ENCODE measurements at places on chromosomes 6 and 20.

DNA sequence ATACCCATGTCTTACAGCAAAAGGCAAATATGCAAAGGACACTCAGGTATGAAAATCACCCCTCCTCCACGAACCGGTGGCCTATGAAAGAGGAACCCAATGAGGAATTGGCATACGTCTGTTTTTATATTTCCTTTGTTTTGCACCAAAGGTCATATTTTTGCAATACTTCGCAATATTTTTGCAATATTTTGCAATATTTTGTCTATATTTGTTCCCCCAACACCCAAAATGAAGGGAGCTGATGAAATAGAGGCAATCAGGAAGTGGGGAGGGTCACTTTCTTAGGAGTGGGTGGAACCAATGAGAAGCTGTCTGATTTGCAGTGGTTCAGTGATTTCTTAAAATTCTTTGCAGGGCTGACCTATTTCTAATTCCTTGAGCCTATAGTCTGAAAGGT lies 296.8 kb upstream of the TSHZ2 start:
- no peak for DNase-seq

GRCh38 chr6:85364344-85364743 lies 85.5 kb upstream of the NT5E start:
- DNase-seq, result no peak

DNA sequence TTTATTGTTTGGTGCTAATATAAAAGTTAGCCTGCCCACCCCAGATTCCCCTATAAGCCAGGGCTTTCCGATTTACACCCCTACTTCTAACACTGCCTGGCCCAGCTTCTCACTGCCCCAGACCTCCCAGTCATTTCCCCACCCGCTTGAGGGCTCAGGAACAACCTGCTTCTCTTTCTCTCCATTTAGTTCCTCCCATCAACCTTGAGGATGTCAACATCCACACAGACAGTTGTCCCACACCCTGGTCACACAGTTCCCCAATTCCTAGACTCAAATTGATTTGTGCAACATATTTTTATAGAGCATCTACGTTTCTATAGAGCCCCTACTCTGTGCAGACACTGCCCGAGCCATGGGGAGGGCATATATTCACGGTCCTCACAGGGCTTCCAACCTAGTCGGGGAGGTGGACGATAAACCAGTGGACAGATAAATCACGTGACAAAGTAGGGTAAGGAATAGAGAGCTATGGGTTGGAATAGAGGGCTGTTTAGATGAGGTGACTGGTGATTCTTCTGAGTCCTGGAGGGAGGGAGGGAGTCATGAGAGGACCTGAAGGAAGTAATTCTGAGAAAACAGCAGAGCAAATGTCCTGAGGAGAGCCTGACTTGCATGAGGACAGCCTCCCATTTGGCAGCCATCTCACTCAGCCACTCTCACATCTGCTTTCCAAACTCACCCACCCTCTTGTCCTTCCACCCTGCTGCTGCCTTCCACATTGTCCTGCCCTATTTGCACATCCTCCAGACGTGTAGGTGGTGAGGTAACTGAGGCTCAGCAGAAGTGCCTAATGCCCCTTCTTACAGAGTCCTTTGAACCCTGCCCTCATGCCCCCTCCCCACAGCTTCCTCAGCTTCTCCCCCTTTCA lies 6.3 kb downstream of the GABRR2 start:
- no peak for DNase-seq

- DNase-seq, result no peak
Observed at GRCh38 chr20:1310506-1311190, 18.3 kb downstream of the SDCBP2 start.

DNA sequence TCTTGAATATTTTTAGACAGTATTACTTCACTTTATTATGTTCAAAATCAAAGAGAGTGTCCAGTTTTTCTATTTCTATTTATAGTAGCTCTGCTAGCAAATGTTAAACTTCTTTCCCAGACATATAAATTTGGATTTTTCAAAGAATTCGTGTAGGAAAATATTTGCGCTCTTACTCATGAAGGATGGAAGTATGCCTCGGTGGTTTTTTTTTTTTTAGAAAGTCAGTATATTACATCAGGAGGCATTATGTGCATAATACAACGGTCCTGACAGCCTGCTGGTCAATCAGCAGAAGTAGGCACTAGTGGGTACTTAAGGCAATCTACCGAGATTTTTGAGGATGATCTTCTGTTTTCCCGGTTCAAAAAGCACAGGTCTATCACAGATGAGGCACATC lies 249.3 kb downstream of the TBX18 start:
- DNase-seq, result no peak

DNA sequence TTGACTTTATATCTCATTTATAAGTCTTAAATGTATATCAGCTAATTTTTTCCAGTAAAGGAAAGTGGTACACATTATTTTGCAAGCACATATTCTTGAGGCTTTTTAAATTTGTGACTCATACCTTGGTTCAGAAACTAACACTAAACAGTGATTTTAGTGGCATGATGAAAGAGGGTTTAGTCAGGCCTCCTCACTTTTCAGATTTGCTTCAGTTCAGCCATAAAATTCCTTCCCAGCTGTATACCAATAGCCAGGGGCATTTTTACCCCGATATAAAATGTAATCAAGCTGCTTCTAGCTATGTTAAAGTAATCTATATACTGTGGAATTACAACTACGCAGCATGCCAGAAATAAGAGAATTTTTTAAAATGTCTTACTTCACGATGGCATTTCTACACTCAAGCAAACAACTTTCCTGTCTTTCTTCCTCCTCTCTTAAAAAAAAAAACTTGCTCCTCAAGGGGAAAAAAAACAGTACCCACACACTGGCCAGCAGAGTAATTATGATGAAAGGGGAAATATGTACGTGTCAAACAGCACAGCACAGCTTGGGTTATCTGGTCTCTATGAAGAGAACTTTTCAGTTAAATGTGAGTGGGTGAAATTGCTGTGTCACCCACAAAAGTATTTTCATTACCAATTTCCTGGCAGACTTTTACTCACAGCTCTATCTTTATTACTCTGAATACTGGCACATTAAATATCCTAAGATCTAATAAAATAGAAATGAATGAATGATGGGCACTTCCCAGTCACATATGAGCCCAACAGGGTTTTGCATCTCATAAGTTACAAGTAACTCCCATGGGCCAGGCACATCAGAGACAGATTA lies 244.8 kb upstream of the TENT5A start:
- DNase-seq, result no peak

GRCh38 chr6:167827583-167828324 lies 1.0 kb downstream of the AFDN start:
- DNase-seq, result peak; percentile 65

GRCh38 chr6:54185885-54186284 lies 74.6 kb downstream of the MLIP start:
- no peak for DNase-seq

DNA sequence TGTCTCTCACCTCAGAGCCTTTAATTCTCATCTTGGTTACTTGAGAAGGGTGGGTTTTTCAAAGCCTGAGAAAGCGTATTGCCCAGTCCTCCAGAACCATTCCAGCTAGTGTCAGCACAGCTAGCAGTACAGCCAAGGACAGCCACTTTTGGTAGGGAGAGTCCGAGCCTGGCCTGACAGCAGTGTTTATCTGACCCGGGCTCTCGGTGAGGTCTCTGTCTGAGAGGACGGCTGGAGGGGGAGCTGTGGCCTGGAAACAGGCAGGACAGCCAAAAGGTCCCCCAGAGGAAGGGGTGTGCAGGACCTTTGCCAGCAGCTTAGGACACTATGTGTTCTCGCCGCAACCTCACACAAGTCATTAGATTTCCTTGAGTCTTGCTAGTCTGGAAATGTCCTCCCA lies 38.8 kb downstream of the LYRM2 start:
- no peak for DNase-seq

DNA sequence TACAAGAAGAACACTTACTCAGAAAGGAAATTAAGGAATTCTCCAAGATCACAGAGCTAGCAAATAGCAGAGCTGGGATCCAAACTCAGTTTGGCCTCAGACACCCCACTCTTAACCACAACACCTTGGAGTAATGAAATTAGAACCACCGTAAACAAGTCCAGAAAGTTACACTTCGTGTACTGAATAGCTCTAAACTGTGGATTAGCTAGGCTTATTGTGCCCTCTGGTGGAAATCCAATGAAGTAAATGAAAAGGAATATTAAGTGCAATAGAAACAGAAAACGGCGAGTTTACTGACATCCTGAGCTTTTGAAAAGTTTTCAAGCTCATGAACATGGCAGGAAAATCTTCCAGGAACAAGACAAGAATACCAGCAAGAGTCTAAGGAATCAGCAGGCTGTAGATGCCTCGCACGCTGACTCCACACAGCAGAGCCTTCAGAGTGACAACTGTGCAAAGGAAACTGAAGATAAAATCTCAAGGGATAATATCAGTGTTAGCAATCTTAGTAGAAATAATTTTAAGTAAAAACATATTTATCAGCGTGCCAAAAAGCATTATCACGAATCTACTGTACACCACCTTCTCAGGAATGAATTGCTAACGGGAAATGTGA lies 34.6 kb downstream of the FBXO5 start:
- peak; percentile 71 for DNase-seq

DNA sequence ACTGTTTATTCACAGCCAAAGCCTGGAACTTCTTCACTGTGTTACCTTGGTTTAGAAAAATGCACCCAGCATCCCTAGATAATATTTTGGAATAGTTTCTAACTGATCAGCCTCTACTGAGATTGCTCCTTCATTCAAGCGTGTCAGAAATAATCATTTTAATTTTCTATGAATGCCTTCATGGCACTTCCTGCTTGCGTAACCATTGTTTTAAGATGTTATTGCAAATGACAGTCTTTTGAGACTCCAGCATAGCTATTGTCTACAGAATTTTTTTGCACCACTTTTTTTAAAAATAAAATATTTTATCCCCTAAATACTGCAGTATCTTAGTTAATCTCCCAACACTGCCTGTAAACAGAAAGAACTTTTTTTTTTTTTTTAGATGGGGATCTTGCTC lies 213.1 kb downstream of the PHACTR1 start:
- no peak for DNase-seq

DNA sequence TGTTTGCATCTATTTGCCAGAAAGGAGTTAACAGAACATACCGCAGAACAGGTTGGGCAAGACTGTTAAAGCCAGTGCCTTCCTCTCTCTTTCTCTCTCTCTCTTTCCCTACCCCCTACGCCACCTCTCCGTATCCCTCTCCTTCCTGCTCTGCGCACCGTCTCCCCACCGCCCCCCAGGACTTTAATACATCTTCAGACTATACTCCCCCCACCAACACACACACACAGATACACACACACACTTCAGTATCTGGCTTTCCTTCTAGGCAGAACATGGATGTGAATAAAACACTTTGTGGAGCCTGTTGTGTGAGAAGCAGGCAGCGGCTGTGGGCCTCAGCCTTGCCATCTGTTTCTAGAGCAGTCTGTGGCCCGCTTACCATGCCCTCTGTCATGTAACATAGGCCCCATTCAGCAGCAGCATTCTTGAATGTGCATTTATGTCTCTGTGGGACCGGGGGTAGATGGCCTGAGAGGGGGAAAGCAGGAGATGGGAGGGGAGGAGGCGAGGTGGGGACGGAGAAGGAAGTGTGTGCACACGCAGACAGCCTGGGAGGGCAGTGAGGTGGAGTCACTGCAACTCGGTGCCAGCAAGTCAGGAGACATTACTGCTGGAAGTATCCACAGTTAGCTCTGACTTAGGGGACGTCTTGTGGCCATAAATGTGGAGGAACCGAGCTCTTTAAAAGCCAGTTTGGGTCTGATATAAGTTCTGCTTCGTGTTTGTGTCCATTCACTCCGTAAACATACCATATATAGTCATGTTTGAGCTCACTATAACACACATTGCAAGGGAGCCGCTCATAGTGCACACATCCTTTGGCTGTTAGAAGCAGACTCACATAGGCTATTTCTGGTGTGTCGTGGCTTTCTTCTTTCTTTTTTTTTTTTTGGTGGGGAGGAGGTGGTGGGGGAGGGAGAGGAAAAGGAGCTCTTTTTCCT lies 38.4 kb downstream of the RREB1 start:
- peak; percentile 51 for DNase-seq

- no peak for DNase-seq
Observed at GRCh38 chr6:47481806-47482205, 4.2 kb downstream of the CD2AP start.

DNA sequence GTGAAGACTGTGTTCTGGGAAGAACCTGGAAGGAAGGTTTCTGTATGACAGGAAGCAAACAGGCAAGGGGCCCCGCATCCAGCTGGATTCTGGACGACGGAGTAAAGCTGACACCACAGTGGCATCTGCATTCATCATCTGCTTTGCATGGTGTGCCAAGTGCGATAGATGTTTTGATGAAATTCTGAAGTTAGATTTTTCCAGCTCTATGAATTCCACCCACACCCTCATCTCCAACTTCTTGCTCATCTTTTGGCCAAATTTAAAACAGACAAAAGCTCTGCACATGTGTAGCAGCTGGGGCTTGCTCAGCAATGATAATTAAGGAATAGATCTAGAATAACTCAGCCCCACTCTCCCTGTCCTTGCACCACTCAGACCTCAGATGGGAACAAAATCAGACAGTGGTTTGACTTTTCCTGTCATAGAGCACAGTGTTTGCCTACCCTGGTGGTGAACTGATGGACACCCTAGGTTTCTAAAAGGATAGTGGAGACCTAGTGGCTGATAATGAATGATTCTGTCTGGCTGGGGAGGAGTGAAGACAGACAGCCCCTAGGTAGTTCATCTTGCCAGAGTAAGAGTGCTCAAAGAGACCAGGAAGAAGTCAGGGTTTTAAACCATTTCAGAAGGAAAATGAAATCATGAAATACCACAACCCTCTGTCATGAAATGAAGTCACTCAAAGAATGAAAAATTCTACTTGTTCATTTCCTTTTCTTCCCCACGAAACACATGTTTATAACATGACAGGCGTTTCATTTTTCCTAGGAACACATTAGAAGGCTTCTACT lies 85.8 kb downstream of the BCAS1 start:
- DNase-seq, result no peak

- DNase-seq, result no peak
Observed at GRCh38 chr6:1310628-1311399, 1.1 kb upstream of the FOXQ1 start.

GRCh38 chr6:75012018-75012417 lies 193.8 kb downstream of the COL12A1 start:
- DNase-seq, result no peak

DNA sequence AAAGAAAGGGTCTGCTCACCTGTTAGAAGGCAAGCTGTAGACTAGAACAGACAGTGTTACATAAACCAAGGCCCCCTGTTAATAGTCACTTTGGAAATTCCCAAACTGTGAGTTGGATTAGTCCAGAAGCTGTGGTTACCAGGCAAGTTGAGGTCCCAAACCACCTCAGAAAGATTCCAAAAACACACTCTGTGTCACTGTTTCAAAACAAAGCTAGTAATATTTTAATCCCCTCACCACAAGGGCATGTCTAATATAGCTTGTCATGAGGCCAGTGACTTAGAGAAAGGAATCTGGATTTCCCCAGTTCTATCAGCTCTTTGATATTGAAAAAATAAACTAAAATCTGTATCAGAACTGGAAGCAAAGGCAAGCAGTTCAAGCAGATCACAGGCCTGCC lies 244.6 kb downstream of the HAO1 start:
- DNase-seq, result no peak

DNA sequence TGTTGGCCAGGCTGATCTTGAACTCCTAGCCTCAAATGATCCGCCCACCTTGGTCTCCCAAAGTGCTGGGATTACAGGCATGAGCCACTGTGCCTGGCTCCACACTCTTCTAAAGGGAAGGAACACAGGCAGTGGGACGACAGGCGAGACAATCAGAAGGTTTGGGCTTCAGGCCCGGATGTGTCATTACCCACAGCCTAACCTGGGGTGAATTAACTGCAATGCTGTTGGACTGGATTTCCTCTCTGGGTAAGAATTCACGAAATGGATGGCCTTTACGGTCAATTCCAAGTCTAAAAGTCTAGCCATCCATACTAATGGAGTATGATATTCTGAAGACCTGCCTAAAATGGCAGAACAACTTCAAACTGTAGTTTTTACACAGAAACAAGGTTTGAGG lies 83.7 kb upstream of the CCDC28A start:
- DNase-seq, result no peak

- no peak for DNase-seq
Observed at GRCh38 chr20:62080249-62080990, 14.7 kb upstream of the TAF4 start.
